ENCODE measurements at places on chromosomes 5 and 9. TPM values are rescaled to one million over a fixed set of nuclear protein-coding genes. Genes with fewer than 3 reads are reported as not detected.

The IFNA4 gene
- not detected for total RNA-seq

DNA sequence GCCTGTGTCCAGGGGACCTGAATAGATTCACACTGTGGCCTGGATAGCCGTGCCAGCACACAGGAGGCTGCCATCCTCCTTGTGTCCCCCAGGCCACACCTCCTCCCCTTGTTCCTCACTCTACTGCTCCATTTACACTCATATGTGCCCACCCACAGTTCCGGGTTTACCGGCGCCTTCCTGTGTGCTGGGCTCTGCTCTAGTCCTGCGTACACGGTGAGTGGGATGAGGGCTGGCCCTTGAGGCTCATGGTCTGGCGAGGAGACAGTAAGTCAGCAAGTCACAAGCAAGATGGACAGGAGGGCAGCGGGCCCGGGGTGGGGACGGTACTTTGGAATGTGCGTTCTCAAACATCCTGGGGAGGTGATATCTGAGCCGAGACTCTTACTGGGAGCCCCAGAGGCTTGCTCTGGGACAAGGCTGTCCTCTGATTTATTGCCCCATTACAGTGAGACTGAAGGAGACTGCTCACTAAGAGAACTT lies 32.4 kb upstream of the NXNL2 start:
- DNase-seq: no peak

The GADD45G gene
- total RNA-seq: 6.2 TPM

The PDE6A gene
- total RNA-seq: not detected

DNA sequence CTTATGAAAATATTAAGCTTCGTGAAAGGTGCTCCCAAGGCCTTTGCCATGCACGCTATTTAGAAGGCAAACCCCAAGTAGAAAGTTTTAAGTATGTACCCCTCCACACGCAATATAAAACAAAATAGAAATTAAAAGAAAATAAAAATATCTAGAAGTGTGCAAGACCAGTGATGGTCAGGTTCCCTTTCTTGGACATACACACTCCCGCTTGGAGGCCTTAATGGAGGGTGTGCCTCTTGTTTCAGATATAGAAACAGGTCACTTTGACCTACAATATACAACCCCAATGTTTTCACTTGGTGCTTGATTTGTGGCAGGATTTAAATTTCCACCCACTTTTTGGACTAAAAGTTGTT lies 127.4 kb upstream of the STC2 start:
- no peak for DNase-seq

GRCh38 chr9:78314953-78315870 lies 18.3 kb downstream of the PSAT1 start:
- DNase-seq: no peak

- DNase-seq: no peak
These were observed 1.3 kb downstream of the SDHA start for GRCh38 chr5:219460-219863.

- no peak for DNase-seq
These were observed 24.0 kb downstream of the TMEM161B start for GRCh38 chr5:88244686-88245085.

DNA sequence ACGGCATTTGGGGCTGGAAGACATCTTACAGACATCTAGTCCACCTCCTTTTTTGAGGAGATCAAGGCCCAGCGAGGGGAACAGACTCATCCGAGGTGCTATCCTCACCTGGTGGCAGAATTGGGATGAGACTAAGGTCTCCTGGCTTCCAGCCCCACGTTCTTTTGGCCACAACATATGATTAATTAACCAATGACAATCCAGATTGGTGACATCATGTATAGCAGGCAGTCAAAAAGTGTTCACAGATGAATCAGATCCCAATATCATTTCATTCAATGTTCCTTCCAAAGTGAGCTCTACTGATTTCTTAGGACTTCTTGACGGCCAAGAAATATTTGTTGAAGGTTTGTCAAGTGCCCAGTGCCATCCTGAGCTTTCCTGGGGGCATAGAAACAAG lies 3.9 kb downstream of the CFAP77 start:
- no peak for DNase-seq

DNA sequence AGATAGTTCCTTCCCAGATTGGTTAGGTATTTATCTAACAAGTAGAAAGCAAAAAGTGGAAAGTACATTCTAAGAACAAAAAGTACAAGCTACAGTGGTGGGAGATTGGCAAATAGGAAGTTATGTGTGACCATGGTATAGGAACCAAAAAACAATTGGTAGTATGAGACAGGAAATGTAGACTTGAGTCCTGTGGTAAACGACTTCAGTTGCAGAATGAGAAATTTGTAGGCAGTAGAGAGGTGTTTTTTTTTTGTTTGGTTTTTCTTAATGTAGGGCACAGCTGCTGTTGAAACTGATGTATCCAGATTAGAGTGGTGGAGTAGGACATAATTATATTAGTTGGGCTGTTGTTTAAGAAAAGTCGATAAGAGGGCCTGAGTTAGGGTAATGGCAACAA lies 72.0 kb downstream of the CCNH start:
- no peak for DNase-seq

GRCh38 chr5:25439025-25439424 lies 794.2 kb upstream of the CDH10 start:
- no peak for DNase-seq

GRCh38 chr9:99026956-99027298 lies 78.0 kb upstream of the TGFBR1 start:
- no peak for DNase-seq

DNA sequence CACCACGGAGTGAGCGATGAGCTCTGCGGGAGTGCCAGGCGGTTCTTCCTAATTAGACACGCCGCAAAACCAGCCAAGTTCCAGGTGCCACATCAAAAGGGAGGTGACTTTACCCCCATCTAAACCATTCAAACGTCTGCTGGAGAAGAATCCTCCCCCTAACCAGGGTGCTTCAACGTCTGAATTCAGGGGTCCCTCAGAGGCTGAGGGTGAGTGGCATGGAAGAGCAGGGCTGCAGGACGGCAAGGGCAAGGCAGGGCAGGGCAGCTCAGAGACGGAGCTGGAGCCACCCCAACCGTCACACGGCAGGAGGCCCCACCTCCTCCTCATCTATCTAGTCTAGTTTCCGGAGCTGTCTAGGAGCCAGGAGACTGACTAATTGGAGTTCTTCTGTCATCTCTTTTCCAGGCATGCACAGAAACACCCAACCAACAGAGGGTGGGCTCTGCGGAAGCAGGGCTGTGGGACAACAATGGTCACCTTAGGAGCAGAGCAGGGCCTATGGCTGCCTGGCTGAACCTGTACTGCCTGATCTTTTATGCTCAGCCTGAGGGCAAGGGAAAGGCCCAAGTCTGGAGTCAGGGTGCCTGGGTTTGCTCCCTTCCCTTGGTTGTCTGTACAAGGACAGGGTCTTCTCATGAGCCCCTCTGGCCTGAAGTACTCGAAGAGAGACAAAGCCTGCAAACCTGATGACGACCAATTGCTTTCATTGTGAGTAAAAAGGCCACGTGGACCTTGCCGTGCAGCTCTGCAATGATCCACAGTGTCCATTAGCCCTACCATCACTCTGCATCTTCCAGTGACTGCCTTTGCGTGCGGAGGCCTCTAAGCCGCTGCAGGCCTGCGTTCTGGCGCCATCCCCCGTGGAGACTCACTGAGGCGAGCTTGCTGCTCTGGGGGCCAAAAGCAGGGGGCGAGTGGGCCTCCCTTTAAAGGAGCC lies 81.0 kb upstream of the SLC25A51 start:
- no peak for DNase-seq

DNA sequence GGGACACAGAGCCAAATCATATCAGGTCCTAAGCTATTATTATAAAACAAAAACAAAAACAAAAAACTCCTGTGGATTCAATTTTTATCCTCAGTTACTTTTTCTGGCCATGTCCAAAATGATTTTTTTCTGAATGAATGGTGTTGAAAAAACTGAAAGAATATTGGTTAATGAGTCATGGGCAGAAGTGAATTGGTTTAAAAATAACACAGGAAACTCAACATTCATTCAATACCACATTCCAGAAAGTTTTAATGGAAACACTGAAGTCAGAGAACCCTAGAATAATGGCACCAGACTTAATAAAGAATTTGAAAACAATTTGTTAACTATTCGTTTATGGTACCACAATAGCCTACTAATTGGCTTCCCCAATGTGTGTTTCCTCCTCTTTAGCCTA lies 102.4 kb upstream of the CDH9 start:
- no peak for DNase-seq

The IL9 gene
- not detected for total RNA-seq

DNA sequence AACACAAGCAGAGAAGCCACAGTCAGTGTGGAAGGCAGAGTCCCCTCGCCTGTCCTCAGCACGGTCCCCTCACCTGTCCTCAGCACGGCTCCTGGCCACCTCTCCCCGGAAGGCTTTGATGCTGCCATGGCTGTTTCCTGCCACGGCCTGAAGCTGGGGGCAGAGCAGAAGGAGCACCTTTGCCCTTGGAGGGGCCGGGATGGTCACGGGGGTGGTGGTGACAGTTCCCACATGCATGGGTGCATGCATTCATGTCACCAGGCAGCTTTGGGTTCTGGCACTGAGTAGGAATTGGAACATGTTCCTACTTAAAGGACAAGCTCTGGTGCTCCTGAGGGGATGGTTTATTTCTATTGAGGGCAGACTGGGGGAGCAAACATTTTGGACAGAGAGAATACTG lies 57.8 kb upstream of the PHYKPL start:
- no peak for DNase-seq

The ZNF483 gene
- 24.0 TPM for total RNA-seq

DNA sequence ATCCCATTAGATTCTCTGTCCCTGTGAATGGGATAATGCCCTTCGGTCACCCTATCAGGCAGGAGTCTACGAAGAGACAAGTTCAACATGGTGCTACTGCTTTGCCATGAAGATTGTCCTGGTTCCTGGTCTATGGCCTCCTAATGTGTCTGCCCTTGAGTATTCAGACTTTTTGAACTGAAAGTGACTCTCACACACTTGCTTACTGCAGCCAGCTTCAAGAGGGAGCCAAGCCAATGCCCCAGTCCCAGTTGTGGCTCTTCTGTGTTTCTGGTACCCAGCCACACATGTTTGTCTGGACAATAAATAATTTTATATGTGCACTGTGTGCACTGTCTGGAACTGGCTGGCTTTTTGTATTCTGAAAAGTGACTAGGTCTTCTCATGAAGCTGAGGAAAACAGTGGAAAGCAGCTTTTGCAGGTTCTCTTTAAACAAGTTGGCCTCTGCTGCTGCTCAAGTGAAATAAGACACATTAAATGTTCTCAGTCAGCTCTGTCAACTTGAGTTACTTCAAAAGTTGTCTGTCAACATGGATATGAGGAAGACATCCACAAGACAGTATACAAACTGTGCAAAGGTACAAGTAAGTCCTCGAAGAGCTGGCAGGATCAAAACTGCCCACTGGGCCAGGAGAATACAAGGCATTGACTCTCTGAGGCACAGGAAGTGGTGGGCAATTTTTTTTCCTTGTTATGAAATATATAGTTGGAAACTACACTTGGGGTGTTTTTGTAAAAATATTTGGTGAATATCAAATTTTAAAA lies 60.0 kb downstream of the ZNF608 start:
- no peak for DNase-seq

The FGD3 gene
- 1.1 TPM for total RNA-seq

The TAF1L gene
- not detected for total RNA-seq

GRCh38 chr5:125370461-125371205 lies 624.2 kb upstream of the ZNF608 start:
- DNase-seq: no peak

DNA sequence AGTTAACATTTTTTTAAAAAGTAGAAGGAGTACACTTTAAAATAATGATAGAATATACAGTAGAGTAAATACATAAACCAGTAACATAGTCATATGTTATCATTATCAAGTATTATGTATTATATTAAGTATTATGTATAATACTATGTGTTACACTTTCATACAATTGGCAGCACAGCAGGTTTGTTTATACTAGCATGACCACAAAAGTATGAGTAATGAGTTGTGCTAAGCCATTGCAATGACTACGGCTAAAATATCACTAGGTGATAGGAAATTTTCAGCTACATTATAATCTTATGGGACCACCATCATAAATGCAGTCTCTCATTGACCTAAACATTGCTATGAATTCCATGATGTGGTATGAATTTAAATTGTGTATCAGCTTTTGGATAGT lies 506.0 kb downstream of the HTR1A start:
- no peak for DNase-seq

- DNase-seq: no peak
These were observed 12.0 kb upstream of the PHYKPL start for GRCh38 chr5:178244576-178244975.

GRCh38 chr5:150313921-150314716 lies 11.4 kb upstream of the ARSI start:
- DNase-seq: no peak
